ENCODE measurements at places on chromosomes 12 and 14.

GRCh38 chr14:56816574-56817391 is 6.5 kb upstream of the OTX2 start:
- DNase-seq: no peak

DNA sequence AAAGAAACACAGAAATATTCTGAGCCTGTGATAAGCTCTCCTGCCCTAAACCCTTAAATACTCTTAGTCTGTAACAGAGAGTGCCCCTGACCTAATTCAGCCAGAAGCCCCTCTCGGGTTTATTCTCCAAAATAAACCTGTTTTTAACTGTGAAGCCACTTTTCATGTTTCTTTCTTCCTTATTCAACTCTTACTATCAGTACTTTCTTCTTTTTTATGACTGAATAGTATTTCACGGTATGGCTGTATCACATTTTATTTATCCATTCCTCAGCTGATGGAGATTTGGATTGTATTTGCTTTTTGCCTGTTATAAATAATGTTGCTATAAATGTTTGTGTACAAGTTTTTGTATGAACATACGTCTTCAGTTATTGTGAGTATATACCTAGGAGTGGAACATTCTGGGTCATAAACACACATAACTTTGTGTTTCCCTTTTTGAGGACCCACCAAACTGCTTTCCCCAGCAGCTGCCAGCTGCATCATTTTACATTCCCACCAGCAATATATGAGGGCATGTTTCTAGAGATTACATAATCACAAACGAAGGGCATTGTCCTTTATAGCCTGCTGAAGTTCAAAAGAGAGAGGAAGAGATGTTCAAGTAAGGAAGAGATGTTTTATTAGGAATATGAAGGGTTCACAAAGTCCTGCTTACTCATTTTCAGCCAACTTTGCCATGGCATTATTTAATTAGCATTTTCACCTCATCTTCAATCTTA is 199.4 kb upstream of the NUDT4 start:
- DNase-seq: no peak

- DNase-seq: no peak
These were observed 12.4 kb downstream of the FAM181A start for GRCh38 chr14:93939304-93940229.

GRCh38 chr14:95533391-95533821 is 1.4 kb upstream of the GLRX5 start:
- DNase-seq: peak; percentile 16

DNA sequence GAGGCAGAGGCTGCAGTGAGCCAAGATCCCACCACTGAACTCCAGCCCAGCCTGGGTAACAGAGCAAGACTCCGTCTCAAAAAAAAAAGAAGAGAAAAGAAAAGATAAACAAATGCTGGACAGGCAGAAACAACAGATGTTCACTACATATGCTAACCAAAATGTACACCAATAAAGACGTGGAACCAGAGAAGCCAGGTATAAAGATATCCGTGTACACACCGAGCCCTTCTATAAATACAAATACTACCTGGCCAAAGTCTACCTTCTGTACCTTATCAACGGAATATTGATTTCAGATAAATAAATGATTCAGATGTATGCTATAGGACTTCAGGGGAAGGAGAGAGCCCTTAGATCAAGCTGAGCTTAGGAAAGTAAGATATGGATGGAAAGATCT is 10.8 kb upstream of the KRT8 start:
- no peak for DNase-seq

GRCh38 chr14:90140298-90140955 is 78.6 kb downstream of the KCNK13 start:
- no peak for DNase-seq

DNA sequence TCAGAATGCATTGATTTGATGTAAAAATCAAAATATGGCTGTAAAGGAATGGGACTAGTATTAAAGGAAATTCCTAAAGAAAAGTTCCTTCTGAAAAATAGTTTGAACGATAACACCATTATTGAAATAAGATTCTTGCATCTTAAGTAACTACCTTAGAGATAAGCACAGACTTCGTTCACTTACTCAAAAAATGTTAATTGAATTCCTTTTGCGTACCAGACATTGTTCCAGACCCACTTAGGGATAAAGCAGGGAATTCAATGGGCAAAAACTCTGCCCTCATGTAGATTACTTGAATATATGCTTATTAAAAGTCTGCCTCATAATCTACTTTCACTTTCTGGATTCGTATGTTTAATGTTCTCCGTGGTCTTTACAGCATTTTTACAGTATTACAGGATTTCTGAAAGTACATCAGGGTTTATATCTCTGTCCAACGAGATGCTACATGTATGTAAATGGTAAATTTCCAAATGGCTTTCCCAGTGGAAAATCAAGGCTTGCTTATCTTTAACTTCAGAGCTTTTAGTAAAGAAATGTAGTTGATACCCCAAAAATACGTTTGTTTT is 213.7 kb downstream of the GXYLT1 start:
- no peak for DNase-seq

DNA sequence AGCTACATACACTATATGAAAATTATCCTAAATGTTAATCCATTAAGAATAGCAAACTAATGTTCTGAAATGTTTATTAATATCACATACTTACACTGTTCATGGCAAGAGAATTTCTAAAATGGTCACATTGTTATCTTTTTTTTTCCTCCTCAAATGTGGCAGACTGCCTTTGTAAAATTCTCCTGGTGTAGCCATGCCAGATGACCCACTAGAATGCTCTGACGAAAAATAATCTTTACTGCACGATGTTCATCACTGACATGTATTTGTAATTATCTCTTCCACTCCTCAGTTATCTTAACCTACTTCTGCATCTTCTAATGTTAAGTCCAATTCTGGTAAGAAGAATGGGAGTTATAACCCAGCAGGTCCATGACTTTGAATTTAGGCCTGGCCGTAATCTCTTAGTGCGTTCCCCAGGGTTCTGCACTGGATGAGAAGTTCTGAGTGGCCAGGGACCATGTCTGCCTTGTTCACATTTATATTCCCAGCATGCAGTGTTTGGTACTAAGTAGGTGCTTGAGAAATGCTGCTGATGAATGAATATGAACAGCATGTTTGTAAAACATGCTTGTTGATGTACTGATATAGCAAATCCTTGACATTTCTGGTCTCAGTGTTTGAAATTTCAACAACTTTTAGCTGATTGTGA is 46.7 kb downstream of the NOPCHAP1 start:
- no peak for DNase-seq

- no peak for DNase-seq
These were observed 1552.1 kb downstream of the AACS start for GRCh38 chr12:126617312-126617711.

DNA sequence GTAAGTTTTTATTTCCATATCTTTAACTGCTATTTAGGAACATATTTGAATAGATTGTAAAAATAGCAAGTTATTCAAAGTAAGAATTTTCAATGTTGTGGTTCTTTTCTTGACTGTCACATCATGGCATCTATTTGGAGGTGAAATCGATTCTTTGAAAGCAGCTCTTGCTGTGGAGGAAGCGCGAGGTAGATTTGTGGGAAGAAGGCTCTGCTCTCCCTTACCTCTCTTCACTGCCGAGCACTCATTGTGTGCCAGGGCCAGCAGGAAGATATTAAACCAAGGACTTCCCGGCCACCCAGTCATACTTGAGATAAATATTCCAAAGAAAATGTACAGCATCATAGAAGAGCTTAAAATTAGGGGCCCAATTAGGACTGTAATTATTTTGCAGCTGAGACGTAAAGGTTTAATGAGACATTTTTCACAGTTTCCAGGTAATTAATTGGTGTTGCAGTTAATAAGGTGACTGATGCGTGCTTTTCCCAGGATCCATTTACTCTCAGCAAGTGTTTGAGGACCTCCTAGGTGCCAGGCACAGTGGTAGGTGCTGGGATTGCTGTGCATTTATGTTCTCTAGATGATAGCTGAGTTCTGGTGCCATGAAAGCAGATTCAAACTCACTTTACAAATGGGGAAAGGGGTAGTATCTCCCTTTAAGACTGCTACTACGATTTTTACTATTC is 89.2 kb upstream of the DYNC1H1 start:
- peak; percentile 34 for DNase-seq

DNA sequence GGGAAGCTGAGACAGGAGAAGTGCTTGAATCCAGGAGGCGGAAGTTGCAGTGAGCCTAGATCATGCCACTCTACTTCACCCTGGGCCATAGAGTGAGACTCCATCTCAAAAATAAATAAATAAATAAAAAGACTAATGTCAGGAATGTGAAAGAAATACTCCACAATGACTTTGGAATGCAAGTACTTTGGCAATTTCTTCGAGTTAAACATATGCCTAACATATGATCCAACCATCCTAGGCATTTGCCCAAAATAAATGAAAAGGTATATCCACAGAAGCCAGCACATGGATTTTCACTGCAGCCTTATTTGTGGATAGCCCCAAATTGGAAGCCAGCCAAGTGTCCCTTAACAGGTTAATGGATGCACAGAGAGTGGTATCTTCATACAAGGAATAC is 357.9 kb upstream of the TMEM132C start:
- DNase-seq: no peak

DNA sequence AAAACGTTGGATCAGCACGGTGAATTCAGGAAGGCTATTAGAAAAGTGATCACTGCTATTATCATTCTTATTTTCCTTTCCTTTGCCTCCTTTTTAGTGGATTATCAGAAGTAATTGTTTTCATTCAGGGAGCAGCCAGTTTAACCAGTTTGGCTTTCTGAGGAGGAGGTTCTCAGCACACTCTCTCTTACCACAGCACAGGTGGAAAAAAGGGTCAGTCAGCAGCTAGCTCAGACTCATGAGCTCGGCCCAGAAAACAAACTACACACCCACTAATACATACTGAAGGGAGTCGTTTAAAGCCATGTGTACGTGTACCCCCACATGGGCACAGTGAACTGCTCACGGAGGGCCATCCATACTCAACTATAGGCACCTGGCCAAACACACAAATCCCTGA is 23.2 kb upstream of the MAGOHB start:
- no peak for DNase-seq

- no peak for DNase-seq
These were observed 67.1 kb downstream of the GPHN start for GRCh38 chr14:66575014-66575413.

GRCh38 chr14:104226421-104227383 is 88.3 kb downstream of the KIF26A start:
- DNase-seq: no peak

DNA sequence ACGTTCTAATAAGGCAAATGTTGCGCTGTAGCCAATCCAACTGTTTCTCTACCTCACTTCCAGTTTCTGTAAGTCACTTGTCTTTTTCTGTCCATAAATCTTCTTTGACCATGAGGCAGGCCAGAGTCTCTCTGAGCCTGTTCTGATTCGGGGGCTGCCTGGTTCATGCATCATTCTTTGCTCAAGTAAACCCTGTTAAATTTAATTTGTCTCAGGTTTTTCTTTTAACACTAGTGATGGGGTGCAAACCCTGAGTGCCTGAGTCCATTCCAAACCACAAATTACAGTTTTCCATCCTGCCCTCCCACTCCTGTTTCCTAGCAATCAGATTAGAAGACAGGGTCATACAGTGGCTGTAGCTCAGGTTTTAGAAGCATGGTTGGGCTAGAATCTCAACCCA is 41.9 kb downstream of the VWF start:
- DNase-seq: no peak

DNA sequence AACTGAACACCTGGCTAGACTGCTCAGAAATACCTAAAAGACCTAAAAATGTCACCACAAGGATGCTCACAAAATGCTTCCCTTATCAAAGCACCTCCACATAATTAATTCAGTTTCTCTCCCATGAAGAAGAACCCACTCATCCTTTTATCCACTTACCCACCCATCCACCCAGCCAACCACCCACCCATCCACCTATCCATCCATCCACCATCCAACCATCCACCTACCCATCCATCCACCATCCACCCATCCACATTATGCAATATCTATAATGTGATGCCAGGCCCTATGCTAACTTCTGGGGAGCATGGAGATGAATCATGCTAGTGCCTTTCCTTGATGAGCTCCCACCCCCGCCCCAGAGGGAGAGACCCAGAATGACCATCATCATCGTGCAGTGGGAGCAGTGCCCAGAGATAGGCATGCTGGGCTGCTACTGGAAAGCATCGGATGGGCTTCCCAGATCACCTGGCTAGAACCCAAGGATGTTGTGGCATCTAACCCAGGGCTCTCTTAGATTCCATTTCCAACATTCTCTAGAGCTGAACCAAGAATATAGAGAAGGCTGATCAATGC is 166.6 kb downstream of the TTC7B start:
- DNase-seq: no peak

DNA sequence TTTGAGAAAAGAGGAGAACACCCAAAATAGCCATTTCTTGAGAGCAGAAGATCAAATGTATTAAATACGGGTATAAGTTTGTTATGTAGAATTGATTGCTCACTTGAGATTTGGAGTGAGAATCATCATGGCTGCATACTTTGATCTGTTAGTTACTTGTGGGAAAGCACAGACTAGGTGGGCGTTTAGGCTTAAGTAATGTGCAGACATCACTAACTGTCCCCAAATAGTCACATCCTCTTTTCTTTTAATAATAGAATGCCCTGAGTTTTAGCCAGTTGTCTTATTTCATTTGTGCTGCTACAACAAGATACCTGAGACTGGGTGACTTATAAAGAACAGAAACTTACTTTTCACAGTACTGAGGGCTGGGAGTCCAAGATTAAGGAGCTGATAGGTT is 14.3 kb upstream of the GTF2A1 start:
- DNase-seq: no peak

DNA sequence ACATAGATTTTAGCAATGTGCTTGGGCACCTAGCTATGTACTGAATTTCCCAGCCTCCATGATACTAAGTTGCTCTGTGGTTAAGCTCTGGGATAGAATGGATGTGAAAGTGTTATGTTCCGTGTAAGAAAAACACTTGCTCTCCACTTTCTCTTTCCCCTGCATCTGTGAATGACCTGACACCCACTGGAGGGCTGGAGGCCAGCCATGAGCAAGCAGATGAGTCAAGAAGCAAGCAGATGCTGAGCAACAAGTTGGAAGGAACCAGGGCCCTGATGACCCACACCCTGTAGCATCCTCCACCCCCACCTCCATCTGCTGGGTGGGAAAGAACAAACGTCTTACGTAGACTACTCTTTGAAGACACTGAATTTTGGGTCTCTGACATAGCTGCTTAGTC is 56.6 kb downstream of the EID3 start:
- DNase-seq: no peak

DNA sequence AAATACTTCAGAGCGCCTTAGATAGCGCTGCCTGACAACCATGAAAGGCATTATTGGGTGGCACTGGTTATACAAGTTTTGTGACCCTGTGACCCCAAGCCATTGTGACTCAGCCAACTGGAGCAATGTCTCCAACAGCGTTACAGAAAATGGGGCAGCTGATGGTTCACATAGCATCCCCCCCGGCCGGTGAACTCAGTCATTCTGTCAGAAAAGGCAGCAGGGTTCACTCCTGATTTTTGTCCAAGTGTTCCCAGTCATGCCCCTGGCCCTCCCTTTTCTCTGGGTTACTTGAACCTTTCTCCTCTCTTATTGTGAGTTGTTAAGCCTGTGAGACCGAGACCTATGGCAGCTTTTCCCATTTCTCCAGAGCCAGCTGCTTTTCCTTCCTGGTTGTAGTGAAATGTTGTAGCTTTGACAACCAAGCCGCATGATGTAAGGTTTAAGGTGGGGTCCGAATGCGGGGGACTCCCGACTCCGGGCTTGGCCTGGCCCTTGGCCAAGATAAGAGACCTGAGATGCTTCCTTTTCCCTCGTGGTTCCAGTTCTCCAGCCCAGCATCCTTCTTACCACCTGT is 22.0 kb downstream of the CD9 start:
- DNase-seq: no peak

Data from NCI-H1417 treated with DMSO at 0.1 percent for 48 hours (cell line).